Activated CD4-positive, alpha-beta T cell treated with anti-CD3 and anti-CD28 coated beads, Interleukin-2, amount 10 ng/mL, durations not matched to agents 7 days and 5 days (primary cell): ENCODE measurements at places on chromosomes 1 and 21. TPM values are rescaled to one million over a fixed set of nuclear protein-coding genes. Genes with fewer than 3 reads are reported as not detected.
A peak's percentile ranks its signal among the peaks of the same experiment; 100 is the strongest.

SLAMF1 gene
- 70.6 TPM for total RNA-seq

SERPINC1 gene
- total RNA-seq, result 0.17 TPM

PKNOX1 gene
- total RNA-seq, result 28.7 TPM

BEST4 gene
- 0.42 TPM for total RNA-seq

CD34 gene
- total RNA-seq, result 0.05 TPM

NHLH2 gene
- not detected for total RNA-seq

DNM3 gene
- total RNA-seq, result 2.1 TPM

TMEM69 gene
- 27.4 TPM for total RNA-seq

DNA sequence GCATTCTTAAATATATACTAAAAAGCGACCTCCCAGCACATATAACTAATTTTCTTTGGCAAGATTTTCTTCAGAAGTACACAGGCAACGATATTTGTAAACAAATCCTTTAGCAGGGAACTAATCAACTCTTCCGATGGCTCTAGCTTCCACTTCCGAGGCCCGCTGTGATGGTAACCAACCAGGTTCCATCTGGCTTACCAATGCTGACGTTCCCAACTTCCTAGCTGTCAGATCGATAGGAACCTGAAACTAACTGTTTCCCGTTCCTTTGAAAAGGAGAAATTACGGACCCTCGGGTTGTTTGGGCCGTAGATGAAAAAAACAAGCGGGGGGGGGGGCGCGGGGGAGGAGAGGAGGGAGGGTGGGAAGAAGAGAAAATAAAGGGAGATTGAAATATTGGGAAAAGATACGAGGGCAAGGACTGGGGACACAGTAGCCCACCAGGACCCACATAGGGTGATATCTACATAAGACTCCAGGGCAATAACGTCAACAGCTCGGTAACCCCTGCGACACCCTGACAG, 513 bp downstream of the GTF2B start:
- H3K36me3 ChIP-seq, result peaks cover 26% of the 10 kb centered on the region
- peaks cover 49% of the 10 kb centered on the region for H3K4me1 ChIP-seq
- peak overlapping the region; percentile 97 for H3K27ac ChIP-seq
- H3K4me3 ChIP-seq, result peak overlapping the region; percentile 85
- H3K27me3 ChIP-seq, result peaks cover 2% of the 10 kb centered on the region
- peak; percentile 51 for DNase-seq

GRCh38 chr1:117622726-117623125, 16.9 kb downstream of the TENT5C start:
- H3K4me1 ChIP-seq, result peaks cover 35% of the 10 kb centered on the region
- DNase-seq, result no peak
- H3K36me3 ChIP-seq, result peaks cover 58% of the 10 kb centered on the region
- no peak overlapping the region for H3K4me3 ChIP-seq
- H3K27ac ChIP-seq, result no peak overlapping the region
- H3K27me3 ChIP-seq, result peaks cover 2% of the 10 kb centered on the region

DNA sequence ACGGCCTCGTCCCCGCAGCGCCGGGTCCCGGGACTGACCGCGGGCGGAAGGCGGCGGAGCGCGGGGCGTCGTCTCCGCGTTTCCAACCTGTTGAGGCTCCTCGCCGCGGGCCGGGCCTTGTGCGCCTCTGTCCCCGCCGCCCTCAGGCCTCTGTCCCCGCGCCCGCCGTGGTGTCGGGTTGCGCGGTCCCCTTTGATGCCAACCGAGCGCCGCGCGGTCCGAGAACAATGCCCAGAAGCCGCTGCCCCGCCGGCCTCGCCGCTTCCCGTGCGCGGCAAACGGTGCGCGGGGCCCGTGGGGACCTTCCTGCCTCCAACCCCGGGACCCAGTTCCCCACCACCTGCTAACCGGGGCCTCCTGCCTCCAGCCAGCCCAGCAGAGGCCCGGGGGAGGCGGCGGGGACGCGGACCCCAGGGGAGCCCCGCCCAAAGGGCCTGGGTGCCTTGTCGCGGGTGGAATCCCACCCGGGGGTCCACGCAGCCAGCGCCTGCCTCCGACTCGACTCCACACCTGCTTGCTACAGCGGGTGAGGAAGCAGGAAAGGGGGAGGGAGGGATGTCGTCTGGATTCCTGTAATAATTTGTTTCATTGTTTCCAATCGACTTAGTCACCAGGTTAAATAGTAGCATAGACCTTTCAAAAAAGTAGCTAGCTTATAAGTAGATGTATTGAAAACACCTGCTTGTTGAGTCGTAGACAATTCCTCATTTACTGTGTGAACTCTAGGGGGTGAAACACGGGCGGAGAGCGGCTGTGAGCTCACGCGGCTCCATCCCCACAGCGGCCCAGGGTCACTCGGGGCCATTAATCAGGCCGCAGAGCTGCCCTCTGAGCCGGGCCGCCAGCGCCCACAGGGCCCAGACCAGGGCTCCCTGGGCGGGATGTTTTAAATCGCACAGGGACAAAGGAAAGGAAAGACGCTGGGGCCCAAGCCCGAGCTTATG, 1.1 kb downstream of the COL18A1 start:
- peaks cover 47% of the 10 kb centered on the region for H3K27me3 ChIP-seq
- H3K4me1 ChIP-seq, result peaks cover 7% of the 10 kb centered on the region
- no peak overlapping the region for H3K4me3 ChIP-seq
- peaks cover 1% of the 10 kb centered on the region for H3K36me3 ChIP-seq

DNA sequence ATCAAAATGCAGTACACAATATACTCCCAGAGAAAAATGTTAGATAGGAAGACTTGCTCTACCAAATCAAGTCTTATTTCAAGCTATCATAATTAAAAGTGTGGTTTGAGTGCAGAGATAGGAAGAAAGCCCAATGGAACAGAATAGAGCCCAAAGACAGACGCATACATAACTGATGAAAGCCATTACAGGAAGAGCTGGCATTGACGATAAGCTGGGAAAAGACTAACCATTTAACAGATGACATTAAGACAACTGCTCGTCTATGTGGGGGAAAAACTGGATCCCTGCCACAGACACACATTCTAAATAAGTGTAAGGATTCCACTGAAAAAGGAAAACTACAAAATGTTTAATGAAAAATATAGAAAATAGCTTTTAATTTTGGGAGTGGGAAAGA, 85.5 kb downstream of the NGF start:
- no peak overlapping the region for H3K27ac ChIP-seq
- no peak overlapping the region for H3K4me3 ChIP-seq
- H3K27me3 ChIP-seq, result peaks cover 7% of the 10 kb centered on the region
- H3K4me1 ChIP-seq, result no peaks in the 10 kb centered on the region
- DNase-seq, result no peak

- H3K27me3 ChIP-seq, result no peaks in the 10 kb centered on the region
- no peaks in the 10 kb centered on the region for H3K4me1 ChIP-seq
- DNase-seq, result no peak
- H3K27ac ChIP-seq, result no peak overlapping the region
These were observed 9.9 kb downstream of the SEC16B start for GRCh38 chr1:177959811-177960515.

DNA sequence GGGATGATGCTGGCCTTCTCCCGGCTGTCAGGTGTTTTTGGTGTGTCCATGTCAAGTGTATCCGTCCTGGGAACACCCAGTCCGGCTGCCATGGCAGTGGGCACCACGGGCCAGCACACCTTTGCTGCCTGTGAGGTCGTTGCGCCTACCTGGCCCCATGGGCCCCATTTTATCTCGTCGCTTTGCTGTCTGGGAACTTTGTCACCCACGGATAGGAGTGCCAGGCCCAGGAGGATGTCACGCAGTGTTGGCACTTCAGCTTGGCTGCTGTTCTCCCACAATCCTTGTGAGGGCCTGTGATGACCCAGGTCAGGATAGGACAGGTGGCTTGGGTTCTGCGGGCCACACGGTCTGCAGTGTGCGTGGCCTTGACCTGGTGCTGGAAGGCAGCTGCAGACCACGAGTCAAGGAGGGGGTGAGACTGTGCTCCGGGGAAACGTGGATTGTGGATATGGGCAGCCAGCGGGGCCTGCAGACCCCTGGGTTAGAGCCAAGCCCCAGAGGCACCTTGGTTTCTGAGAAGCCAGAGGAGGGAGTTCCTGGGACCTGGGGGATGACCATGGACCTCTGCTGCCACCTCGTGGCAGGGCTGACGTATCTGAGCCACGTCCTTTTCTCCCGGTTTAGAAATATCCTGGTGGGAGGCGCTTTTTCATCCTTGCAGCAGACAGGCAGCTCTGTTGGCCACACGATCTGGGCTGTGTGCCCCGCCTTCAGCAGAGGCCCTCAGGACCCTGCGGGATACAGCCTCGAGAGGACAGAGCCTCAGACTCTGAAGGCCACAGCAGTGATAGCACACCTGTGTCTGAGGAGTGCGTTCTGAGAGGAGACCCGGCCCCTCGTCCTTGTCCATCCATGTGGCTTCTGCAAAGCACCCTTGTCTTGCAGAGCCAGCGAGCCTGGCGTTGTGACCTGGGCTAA, 161.1 kb upstream of the COL6A1 start:
- no peaks in the 10 kb centered on the region for H3K36me3 ChIP-seq
- H3K4me1 ChIP-seq, result peaks cover 33% of the 10 kb centered on the region
- DNase-seq, result peak; percentile 83
- no peaks in the 10 kb centered on the region for H3K27me3 ChIP-seq

GRCh38 chr1:78171736-78172590, 126.2 kb downstream of the GIPC2 start:
- no peaks in the 10 kb centered on the region for H3K4me1 ChIP-seq
- H3K27ac ChIP-seq, result no peak overlapping the region
- DNase-seq, result no peak
- peaks cover 2% of the 10 kb centered on the region for H3K27me3 ChIP-seq
- no peak overlapping the region for H3K4me3 ChIP-seq

DNA sequence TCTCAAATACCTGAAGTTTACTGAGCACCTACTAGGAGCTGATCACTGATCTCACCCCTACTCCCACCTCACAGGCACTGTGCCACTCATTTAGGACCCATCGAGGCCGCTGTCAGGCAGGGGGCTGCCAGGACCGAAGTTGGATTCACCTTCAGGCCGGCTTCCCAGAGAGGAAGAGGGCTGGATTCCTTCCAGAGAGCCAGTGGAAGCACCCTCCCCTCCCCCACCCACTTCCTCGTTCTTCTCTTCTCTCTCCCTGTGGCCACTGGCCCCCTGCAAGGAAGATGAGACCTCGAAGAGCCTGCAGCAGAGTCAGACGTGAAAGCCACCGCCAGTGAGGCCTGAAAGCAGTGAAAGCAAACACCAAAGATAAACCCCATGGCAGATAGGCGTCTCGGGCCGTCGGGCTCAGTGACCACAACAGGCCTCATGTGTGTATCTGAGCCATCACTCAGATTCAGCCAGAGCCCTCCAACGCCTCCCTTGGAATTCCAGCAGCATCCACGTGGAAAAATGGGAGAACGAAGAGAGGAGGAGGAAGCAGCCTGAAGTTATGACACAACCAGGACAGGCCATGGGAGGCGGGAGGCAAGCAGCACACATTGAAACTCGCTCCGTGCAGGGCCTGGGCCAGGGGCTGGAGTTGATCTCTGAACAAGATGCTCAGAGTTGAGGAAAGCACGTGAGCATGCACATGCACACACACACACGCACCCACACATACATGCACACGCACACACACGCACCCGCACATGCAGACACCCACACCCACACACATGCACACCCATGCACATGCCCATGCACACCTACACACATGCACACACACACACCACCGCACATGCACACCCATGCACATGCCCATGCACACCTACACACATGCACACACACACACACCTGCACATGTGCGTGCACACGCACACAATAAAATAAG, 6.2 kb upstream of the AGTRAP start:
- peak; percentile 22 for DNase-seq
- H3K27ac ChIP-seq, result peak overlapping the region; percentile 82
- no peaks in the 10 kb centered on the region for H3K27me3 ChIP-seq
- peaks cover 54% of the 10 kb centered on the region for H3K4me1 ChIP-seq

- no peak overlapping the region for H3K27ac ChIP-seq
- H3K4me3 ChIP-seq, result no peak overlapping the region
- DNase-seq, result no peak
These were observed 179.2 kb upstream of the FMN2 start for GRCh38 chr1:239912471-239912870.

GRCh38 chr1:78687914-78688313, 38.3 kb downstream of the IFI44 start:
- H3K27me3 ChIP-seq, result peaks cover 30% of the 10 kb centered on the region
- no peak overlapping the region for H3K27ac ChIP-seq
- no peaks in the 10 kb centered on the region for H3K36me3 ChIP-seq
- peaks cover 4% of the 10 kb centered on the region for H3K4me1 ChIP-seq

DNA sequence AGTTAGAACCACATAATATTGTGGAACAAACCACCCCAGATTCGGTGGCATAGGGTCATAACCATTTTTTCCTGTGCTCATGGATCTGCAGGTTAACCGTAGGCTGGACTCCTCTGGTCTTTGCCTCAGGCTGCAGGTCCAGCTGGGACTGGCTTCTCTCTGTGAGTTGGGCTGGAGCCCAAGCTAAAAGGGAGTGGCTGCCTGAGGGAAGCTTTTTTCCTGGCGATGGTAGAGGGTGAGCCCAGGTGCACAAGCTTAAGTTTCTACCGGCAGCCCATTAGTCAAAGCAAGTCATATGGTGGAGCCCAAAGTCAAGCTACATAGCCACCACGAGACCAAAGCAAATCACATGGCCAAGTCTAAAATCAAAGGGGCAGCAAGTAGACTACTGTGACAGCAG, 13.8 kb downstream of the EPHX4 start:
- H3K4me3 ChIP-seq, result no peak overlapping the region
- H3K27me3 ChIP-seq, result peaks cover 3% of the 10 kb centered on the region
- H3K27ac ChIP-seq, result no peak overlapping the region

DNA sequence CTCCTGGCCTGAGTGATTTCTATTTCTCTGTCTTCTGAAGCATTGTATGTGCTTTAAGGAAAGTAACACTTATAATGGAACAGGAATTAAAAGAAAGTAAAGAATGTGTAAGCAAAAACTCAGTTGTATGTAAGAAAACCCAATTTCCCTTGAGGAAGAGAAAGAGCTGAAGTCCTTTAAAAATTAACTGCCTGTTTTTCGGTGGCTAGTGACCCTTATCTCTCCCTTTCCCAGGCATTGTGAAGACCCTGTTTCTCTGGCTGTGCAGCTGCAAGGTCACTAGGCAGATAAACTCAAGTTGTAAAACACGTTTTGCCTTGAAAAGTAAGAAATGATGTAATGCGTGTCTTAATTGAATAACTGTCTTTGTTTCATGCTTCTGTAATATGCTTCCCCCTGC, 8.5 kb downstream of the MYOM3 start:
- no peaks in the 10 kb centered on the region for H3K27me3 ChIP-seq
- no peaks in the 10 kb centered on the region for H3K4me1 ChIP-seq
- DNase-seq, result no peak
- H3K27ac ChIP-seq, result no peak overlapping the region
- H3K4me3 ChIP-seq, result no peak overlapping the region
- no peaks in the 10 kb centered on the region for H3K36me3 ChIP-seq

DNA sequence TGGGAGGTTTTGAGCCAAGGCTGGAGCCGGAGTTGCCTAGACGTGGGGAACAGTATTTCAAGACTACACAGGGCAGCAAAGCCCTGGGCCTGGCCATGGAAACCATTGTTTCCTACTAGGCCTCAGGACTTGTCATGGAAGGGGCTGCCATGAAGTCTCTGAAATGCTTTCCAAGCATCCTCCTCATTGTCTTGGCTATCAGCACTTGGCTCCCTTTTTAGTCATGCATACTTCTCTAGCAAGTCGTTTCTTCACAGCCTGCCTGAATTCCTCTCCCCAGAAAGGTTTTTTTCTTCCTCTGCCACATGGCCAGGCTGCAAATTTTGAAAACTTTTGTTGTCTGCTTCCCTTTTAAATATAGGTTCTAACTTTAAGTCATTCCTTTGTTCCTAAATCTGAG, 406.6 kb upstream of the TMPRSS15 start:
- no peak overlapping the region for H3K4me3 ChIP-seq
- H3K4me1 ChIP-seq, result no peaks in the 10 kb centered on the region
- no peaks in the 10 kb centered on the region for H3K36me3 ChIP-seq
- H3K27ac ChIP-seq, result no peak overlapping the region
- H3K27me3 ChIP-seq, result no peaks in the 10 kb centered on the region

GRCh38 chr1:8685463-8685862, 132.0 kb downstream of the RERE start:
- H3K4me1 ChIP-seq, result peaks cover 55% of the 10 kb centered on the region
- no peak for DNase-seq
- H3K4me3 ChIP-seq, result no peak overlapping the region
- no peak overlapping the region for H3K27ac ChIP-seq
- H3K36me3 ChIP-seq, result peaks cover 4% of the 10 kb centered on the region
- no peaks in the 10 kb centered on the region for H3K27me3 ChIP-seq
